ENCODE measurements at places on chromosomes 2 and 18. TPM values are rescaled to one million over a fixed set of nuclear protein-coding genes. Genes with fewer than 3 reads are reported as not detected.

MAL gene
- total RNA-seq: 217 TPM

RUFY4 gene
- total RNA-seq: 0.29 TPM

TRIM43 gene
- 0.18 TPM for total RNA-seq

PLEK gene
- total RNA-seq: 7.6 TPM

All from metanephros (tissue), 2 donors.